Cortex of kidney (tissue), 1 donor: ENCODE measurements at places on chromosomes 7 and 10.

- DNase-seq: no peak
These were observed 642 bp upstream of the PRKG1 start for GRCh38 chr10:51073453-51074237.

DNA sequence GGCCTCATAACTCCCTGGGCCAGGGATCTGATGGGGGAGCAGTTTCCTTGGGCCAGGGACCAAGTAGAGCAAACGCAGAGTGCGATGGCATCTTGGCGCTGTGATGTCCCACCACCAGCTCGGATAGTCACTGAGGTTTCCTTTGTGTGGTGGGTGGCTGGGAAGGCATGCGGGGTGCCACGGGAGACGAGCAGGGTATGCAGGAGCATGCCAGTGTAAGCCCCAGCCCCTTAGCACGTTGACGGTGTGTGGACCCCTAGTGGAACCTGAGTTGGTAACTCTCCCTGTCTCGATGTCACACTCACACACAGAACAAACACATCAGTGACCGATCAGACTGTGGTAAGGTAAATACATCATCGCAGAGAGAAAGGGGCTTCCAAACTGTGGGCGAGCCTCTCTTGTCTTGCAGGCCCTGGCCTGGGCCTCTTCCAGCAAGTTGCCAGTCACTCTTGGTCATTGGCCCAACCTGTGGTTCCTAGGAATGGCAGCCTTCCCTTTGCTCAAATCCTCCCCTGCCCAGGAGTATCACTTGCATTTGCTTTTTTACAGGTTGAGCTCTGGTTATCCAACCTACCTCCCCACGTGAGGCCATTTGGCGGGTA lies 231.6 kb upstream of the GPR26 start:
- DNase-seq: no peak

- DNase-seq: no peak
These were observed 16.6 kb downstream of the C7orf33 start for GRCh38 chr7:148607151-148607661.

DNA sequence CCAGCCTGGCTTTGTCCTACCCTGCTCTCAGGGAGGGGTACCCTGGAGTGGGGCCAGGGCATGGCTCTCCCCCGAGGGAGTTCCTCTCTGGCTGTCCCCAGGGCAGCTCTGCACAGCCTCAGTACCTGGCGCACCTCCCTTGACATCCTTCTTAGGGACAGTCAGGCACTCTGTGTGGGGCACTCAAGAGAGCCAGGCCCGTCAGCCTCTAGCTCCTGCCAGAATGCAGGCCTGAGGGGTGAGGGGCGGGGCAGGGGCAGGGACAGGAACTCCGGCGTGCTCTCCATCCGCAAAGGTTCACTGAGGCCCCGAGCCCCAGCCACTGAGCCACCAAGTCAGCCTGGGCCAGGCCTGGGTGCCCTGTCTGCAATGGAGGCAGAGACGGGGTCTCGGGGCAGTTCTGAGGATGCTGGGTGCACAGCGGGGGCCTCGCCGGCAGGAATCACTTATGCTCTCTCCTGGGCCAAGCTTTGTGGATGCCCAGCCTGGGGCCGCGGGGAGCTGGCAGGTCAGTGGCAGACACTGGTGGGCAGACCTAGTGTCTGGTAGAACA lies 10.1 kb downstream of the LIMK1 start:
- DNase-seq: no peak

- DNase-seq: no peak
These were observed 41.6 kb downstream of the TCERG1L start for GRCh38 chr10:131269776-131270460.
